ENCODE measurements at places on chromosomes 12 and 14.

DNA sequence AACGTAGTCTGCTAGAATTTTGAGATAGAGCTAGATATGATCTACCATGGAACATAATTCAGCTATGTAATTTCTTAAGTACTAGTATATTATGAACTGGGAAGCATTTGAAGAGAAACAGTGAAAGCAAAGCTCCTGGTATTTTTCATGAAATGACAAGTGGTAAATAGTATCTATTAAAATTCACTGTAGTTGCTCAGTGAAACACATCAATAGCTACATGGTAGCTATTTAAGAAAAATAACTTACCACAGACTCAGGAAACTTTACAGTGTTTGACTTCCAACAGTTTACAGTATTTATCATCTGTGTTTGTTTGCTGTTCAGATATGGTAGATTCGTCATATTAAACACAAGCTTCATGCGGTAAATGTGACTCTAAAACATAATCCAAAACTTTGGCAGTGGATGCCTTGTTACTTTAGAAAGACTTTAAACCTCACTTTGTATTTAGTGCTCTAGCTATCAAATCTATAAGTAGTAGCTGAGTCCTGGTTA is 25.2 kb downstream of the WNK1 start:
- no peak for DNase-seq

GRCh38 chr12:107014055-107014454 is 27.1 kb upstream of the MTERF2 start:
- no peak for DNase-seq

- DNase-seq = no peak
Measured at GRCh38 chr12:106914796-106915634, 40.7 kb upstream of the TMEM263 start.

GRCh38 chr12:110536834-110537604 is 34.9 kb downstream of the RAD9B start:
- DNase-seq = no peak

- no peak for DNase-seq
Measured at GRCh38 chr14:102154821-102155549, 15.3 kb downstream of the WDR20 start.
